ENCODE measurements at places on chromosomes 3 and 15.

GRCh38 chr15:73270366-73271097 is 98.2 kb downstream of the HCN4 start:
- DNase-seq, result no peak

DNA sequence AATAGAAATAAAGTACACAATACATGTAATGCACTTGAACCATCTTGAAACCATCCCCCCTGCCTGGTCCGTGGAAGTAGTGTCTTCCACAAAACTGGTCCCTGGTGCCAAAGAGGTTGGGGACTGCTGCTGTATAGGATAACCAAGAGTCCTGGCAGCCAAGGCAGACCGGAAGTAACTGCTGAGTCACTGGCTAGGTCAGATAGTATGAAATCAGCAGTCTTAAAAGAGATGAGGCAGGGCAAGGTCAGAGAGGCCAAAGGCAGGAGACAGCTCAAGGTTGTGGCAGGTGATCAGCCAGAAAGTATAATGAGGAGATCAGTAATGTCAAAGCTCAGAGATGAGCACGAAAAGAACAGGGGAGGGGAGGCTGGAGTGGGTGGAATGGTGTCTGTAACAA is 60.2 kb downstream of the MAP3K13 start:
- DNase-seq, result no peak

DNA sequence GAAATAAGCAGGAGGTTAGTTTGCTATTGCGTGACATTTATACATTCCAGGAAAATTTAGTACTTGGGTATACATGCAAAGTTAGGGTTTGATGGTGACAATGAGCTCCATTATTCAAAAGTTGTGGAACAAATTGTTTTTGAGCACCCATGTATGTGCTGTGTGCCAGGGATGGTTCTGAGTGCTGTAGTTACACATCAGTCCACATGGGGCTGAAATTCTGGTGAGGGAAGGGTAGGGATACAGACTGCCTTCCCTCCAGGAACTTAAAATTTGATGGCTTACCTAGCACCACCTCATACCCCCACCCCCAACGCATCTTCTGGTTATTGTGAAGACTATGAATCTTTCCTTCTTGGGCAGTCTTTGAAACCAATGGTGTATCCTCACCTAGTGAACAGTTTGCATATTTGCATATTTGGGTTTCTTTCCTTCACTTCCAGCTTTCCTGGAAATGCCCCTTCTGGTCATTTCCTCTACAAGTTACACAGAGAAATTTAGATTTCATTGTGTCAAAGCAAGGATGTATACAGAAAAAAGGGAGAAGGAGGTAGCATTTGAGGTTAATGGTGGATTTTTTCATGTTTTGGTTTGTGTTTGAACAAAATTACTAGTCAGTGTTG is 222.0 kb upstream of the IL12A start:
- DNase-seq, result no peak

GRCh38 chr3:197541756-197542539 is 13.8 kb downstream of the BDH1 start:
- no peak for DNase-seq

- no peak for DNase-seq
Measured at GRCh38 chr15:94476686-94477085, 245.3 kb downstream of the MCTP2 start.

- no peak for DNase-seq
Measured at GRCh38 chr3:151568184-151568583, 107.3 kb upstream of the IGSF10 start.

- DNase-seq, result peak; percentile 47
Measured at GRCh38 chr3:31105438-31106077, 211.1 kb upstream of the GADL1 start.

- DNase-seq, result peak; percentile 17
Measured at GRCh38 chr3:160707187-160707794, 30.3 kb downstream of the ARL14 start.

DNA sequence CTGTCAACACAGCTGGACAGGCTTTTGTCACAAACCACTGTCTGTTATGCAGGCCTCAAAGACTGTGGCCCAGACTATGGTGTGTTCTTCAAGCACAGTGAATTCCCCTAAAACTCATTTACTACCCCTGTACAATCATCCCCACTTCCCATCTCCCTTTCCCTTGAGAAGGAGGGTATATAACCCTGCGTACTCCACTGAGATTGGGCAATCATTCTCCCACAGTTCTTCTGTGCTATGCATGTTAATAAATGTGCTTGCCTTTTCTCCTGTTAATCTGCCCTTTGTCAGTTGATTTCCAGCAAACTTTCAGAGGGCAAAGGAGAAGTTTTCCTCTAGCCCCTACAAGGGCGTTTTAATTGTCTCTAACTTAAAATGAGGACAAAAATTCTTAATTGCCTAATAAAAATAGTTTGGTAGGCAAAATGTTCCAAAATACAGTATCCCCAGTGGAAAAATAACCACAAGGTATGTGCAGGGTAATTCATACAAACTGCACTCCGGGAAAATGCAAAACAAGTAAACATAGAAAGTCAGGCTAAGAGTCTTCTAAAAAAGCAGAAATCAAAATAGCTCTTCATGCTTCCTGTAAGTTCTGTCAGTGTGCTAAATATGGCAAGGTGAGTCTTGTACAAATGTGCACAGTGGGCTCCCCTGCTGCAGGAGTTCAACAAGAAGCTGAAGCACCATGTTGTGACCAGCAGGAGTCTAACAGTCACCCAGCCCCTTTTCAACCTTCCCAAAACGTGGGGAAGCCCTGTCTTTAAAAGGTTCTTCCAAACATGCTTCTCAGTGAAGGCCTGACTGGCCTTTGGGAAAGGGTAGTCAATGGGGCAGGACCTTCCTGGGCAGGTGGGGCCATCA is 10.2 kb downstream of the ATP10A start:
- no peak for DNase-seq

GRCh38 chr3:49411535-49411967 is 225 bp downstream of the RHOA start:
- DNase-seq, result no peak

GRCh38 chr3:194548346-194549321 is 61.8 kb upstream of the ATP13A3 start:
- no peak for DNase-seq

DNA sequence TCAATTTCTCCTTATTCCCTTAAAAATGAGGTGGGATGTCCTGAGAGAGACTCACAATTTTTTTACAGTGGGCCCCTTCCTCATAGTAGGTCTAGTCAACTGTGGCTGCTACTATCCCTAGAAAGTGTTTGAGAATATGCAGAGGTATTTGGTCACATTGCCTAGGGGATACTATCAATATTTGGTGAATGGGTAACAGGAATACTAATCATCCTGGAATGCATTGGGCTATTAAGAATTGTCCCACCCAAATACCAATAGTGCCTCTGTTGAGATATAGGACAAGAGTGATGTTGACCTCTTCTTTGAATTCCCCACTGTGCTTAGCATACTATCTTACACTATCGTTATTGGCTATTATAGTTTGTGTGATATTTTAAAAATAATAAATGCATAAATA is 389.4 kb downstream of the DIPK2A start:
- DNase-seq, result no peak

DNA sequence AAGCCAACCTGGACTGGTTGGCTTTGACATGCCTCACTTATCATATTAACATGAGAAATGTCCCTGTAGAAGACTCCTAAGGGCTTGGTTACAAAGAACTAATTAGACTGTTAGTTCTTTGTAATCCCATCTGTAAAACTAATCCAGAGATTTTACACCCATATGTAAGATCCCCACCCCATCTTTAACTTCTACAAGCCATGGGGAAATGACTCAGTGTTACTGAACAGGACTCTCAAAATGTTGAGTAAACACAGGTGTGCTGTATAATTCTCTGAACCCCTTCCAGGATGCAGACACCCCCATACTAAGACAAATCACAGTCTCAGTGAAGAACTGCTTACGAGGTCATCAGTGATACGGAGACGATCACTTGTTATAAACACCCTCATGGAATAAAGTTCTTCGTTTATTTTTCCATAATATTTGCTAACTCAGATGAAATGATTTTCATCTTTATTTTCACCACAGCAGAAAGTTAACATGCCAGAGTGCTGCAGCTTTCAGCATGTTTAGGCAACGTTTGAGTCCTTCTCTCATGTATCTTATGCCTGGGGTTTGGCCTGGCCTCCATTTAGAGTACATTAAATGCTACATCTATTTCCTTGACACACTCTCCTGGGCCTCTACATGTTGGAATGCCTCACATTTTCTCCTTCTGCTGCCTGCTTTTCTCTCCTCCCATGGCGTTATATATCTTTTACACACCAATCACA is 55.3 kb upstream of the LEKR1 start:
- no peak for DNase-seq

GRCh38 chr15:80695911-80696661 is 976 bp downstream of the ABHD17C start:
- no peak for DNase-seq

DNA sequence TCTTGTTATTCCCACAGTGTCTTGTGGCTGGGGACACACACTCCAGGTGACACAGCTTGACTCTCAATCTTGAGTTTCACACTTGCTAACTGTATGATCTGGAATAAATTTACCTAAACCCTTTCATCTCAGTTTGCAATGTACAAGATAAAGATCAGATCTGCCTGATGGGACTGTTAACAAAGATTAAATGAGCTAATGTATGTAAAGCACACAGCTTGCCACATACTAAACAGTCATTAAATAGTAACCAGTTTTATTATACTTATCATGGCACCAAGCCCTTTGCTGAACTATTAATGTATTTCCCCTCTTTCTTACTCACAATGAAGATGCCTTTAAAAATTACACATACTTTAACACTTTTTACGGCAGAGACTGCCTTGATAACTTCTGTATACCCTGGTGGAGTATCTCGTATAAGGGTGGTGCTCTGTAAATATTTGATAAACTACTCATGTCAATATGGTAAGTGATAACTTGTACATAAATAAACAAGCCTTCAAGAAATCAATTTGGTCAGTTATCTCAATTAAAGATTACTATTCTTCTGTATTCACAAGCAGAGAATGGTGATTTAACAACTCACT is 184.5 kb downstream of the STAG1 start:
- DNase-seq, result no peak

DNA sequence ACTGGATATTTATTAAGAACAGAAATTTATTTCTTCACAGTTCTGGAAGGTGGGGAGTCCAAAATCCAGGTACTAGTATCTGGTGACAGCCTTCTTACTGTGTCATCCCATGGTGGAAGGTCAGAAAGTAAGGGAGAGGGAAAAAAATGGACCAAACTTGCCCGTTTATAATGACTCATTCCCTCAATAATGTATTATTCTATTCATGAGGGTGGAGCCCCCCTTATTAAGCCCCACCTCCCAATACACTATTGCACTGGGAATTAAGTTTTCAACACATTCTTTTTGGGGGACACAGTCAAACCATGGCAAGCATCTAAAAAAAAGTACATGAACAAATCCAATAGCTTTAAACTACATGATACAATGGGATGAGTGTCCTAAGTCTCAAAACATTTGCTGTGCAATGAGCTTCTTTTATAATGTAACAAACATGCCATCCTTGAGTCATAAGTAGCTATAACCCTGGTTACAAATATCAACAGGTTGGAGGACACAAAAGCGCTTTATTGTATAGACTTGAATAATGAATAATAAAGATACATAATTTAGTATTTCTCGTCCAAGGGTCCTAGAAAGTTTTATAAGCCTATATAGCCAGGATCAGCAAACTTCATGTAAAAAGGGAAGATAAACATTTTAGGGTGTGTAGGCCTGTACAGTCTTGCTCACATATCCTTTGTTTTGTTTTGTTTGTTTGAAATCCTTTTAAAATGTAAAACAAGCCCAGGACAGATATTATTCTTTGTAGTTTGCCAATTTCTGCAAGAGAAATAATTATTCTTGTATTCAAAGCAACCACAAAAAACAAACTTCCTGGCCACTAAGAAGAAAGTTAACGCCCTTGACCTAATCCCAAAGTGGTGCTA is 160.6 kb upstream of the RAP2B start:
- DNase-seq, result no peak

GRCh38 chr15:61835496-61836106 is 224.6 kb downstream of the VPS13C start:
- no peak for DNase-seq

GRCh38 chr15:69971771-69972170 is 125.9 kb downstream of the TLE3 start:
- no peak for DNase-seq

- DNase-seq, result no peak
Measured at GRCh38 chr3:49401766-49402165, 10.0 kb downstream of the RHOA start.

- no peak for DNase-seq
Measured at GRCh38 chr3:36926292-36926897, 18.5 kb downstream of the TRANK1 start.

DNA sequence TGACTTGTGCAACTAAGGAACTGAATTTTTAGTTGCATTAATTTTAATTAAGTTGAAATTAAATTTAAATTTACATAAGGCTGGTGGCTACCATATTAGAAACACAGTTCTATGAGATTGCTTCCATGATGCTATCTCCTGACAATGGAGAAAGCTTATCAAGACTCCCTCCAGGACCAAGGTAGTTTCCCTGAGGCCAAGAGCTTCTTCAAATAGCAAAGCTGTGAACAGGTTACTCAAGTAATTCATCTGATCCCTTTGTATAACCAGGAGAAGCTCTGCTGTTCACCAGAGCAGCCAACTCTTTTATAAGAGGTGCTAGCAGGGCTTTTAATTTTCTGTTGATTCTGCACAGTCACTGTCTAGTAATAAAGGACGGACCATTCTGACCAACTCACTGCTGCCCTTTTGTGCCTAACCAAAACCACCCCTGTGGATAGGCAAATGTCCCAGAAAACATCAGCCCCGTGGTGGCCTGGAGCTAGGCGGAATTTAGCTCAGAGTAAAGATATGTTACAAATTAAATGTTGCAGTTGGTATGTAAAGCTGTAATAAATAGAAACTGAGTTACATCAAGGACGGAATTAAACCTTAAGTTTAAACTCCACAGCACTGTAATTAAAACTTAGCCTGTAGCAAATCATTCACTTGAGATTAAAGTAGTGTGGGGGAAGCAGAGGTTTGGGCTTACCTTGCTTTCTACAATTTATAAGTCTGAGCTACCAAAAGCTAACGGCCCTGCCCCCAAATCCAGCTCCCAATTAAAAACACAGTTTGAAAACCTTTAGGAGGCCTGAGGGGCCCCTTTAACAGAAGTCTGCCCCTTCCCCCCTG is 55.6 kb upstream of the LRTM1 start:
- DNase-seq, result no peak

GRCh38 chr3:105030211-105030610 is 336.5 kb upstream of the ALCAM start:
- no peak for DNase-seq

DNA sequence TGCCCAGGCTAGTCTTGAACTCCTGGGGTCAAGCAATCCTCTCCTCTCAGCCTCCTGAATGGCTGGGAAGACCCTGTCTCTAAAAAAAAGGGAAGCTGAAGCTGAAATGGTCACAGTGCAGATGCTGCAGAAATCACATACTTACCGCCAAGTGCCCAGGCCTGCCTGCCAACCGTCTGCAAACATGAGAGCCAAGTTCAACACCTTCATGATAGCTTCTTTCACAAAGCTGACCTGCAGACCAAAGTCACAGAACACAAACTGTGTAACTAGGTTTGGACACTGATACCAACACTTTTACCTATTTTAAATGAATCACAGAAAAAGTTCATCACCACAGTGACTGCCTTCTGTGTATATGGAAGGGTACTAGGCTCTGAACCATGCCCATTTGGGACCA is 22.8 kb upstream of the CYFIP1 start:
- DNase-seq, result no peak

All from pulmonary artery endothelial cell (primary cell).